Fibroblast of mammary gland (primary cell): ENCODE measurements at places on chromosomes 12 and 14.

GRCh38 chr12:90627180-90627896 is 327.6 kb downstream of the CCER1 start:
- DNase-seq = peak; percentile 80

DNA sequence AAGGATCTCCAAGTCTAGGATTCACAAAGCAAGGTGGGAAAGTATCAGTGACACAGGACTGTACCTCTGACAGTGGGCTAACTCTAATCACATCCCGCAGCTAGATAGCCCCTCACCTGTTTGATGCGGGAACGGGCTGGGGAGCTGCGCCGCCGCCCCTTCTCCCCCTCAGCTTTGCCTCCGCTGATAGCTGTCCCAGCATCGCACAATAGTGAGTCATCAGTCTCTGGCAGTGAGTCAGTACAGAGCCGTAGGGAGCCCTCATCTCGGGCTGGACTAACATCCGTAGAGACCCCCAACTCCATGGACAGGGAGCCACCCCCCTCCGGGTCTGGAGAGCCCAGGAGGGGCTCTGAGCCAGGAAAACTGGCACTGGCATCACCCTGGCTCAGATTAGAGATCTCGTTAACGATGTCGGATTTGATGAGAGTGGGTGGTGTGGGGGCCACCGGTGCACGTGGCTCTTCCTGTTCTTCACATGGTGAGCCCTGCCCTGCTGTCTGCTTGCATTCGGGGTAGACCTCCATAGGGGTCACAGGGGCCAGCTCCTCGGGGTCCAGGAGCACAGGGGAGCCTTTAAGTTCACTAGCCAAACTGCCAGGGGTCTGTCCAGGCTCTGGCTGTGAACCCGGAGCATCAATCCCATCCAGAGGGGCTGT is 10.9 kb downstream of the KMT2D start:
- DNase-seq = peak; percentile 75

- DNase-seq = no peak
Measured at GRCh38 chr14:104927901-104928300, 3.2 kb downstream of the PLD4 start.

GRCh38 chr12:132429946-132430643 is 59.9 kb upstream of the FBRSL1 start:
- no peak for DNase-seq

DNA sequence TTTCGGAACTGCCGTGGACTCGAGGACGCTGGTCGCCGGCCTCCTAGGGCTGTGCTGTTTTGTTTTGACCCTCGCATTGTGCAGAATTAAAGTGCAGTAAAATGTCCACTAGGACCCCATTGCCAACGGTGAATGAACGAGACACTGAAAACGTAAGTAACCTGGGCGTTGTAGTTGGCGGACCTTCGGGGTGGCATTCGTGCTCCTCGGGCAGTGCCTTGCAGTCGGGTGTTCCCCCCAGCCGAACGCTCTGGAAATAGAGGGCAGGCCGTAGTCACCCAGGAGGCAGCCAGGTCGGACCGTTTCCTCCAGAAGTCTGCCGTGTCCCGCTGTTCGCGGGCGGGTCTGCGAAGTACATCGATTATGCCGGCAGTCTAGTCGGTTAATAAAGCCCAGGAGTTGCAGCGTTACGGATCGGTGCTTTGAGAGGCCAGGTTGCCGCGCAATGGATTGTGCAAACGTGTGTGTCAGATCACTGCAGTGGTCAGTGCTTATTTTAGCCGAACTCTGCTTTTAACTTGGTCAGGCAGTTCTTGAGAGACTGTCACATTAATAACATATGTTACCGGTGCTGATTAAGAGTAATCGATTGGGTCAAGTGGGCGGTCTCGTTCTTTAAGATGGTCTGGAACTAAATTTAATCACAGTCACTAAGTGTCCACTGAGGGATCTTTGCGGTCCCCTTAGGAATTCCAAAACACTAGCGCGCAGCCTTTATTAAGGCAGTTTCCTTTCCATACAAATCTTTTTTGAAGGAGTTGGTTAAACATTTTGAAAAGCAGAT is 906 bp downstream of the MARK3 start:
- DNase-seq = peak; percentile 45

- DNase-seq = no peak
Measured at GRCh38 chr14:105198588-105198987, 17.5 kb upstream of the NUDT14 start.

- no peak for DNase-seq
Measured at GRCh38 chr12:99024870-99025269, 379.8 kb downstream of the APAF1 start.

GRCh38 chr12:49794811-49795653 is 33.2 kb downstream of the NCKAP5L start:
- DNase-seq = no peak

DNA sequence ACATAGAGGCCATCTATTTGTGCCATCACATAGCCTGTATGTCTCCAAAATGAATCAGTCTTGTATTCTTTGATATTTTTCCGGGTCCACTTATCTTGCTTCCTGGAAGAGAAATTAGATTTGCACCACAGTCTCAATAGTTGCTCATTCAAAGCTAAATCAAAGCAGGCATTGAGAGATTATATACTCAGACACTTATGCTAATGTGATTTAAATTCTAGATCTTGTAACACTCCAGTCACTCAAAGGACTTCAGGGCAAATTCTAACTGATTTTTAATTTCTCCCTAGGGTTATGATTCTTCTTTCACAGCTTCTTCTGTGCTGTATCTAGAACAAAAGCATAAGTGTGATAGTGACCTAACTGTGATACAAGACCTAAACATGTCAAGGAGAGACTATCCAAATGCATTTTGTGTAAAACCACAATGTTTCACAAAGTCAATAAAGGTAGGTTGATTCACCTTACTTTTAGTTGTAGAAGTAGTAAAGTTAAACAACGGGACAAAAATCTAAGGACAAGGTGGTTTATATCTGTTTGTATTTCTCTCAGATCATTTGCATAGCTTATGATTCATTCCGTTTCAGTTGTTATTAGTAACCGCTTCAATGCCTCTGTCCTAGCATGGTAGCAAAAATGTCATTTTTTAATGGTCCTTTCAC is 26.8 kb downstream of the PLBD1 start:
- DNase-seq = no peak

- no peak for DNase-seq
Measured at GRCh38 chr14:32003585-32003984, 73.5 kb upstream of the ARHGAP5 start.

GRCh38 chr12:98371419-98371818 is 144.0 kb upstream of the TMPO start:
- no peak for DNase-seq

- no peak for DNase-seq
Measured at GRCh38 chr12:52149182-52149641, 42.6 kb downstream of the KRT80 start.

DNA sequence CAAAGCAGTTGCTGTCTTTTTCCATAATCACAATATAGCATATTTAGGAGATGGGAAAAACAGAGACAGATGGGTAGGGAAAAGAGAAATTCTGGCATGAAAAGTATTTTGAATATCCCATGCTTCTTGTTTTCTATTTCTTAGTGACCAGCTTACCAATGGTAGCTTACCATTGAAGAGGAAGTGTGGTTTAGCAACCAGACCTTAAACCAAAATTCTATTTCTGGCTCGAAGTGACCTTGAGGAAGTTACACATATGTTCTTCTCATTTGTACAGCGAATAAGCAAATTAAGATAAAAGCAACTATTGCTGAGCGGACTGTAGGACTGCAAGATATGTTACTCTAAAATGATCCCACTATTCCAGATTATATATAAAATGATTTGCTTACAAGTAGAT is 82.9 kb downstream of the FGD4 start:
- no peak for DNase-seq

- DNase-seq = no peak
Measured at GRCh38 chr14:24839617-24840203, 205.7 kb upstream of the GZMB start.

DNA sequence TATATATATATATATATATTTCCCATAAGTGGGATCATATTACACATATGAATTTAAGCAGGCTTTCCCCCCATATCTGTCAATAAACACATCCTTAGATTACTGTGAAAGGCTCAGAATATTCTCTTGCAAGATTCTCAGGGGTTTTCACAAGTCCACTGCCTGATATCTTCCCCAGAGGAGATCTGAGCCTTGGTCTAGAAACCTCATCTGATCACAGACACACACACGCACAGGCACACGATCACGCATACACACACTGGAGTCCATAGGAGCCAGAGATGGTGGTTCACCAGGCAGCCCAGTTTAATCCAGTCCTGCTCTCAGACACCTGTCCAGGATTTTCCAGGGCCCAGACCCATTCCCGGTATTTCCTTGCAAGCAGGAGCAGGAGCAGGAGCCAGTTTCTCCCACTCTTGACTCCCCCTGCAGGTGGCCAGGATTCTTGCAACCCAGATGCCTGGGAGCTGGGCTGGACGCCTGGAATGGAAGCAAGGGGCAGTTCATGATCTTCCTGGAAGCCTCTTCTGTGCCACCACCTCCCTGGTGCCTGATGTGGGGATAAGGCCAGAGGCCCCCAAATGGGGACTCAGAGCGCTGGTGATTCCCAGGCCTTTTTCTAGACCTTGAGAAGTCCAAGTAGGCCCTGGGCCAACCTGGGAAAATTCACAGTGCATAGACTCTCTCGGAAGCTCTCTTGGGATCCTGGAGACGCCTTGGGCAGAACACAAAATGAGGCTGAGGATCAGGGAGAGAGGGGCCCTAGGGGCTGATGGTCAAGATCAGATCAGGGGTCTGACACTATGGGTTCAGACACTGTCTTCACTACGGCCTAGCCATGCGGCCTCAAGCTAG is 16.5 kb upstream of the KRT78 start:
- DNase-seq = peak; percentile 69

DNA sequence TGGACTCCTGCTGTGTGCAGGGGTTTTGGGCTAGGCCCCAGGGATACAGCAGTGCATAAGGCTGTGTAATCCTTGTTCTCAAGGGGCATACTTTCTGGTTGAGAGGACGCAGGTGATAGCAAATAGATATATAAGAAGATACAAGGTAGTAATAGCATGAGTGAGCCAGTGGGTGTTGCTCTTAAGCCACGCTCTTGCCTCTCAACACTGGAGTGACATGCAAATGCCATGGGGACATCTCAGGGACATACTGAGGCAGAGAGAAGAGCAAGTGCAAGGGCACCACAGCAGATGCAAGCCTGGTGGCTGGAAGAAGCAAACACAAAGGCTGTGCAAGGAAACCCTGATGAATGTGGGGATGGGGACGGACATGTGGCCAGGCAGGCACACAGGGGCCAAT is 223.3 kb downstream of the CHST11 start:
- DNase-seq = no peak

DNA sequence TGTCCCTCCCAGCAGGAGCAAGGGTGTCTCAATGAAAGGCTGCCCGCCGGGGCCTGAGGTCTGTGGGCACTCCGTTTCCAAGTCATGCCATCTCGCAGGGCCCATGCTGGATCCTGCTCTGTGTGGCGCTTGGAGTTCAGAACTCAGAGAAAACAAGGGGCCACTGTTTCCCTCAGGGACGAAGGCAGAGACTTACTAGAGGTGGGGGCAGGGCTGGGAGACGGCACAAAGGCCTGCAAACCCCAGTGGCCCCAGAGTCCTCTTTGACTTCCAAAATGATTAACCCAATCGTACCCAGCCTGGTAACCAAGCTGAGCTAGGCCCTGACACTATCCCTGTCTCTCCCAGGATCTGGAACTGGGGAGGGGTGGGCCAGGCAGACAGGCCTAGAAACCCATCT is 95.8 kb downstream of the ITPK1 start:
- DNase-seq = no peak

GRCh38 chr14:68427550-68427890 is 365.3 kb downstream of the ZFP36L1 start:
- DNase-seq = no peak

DNA sequence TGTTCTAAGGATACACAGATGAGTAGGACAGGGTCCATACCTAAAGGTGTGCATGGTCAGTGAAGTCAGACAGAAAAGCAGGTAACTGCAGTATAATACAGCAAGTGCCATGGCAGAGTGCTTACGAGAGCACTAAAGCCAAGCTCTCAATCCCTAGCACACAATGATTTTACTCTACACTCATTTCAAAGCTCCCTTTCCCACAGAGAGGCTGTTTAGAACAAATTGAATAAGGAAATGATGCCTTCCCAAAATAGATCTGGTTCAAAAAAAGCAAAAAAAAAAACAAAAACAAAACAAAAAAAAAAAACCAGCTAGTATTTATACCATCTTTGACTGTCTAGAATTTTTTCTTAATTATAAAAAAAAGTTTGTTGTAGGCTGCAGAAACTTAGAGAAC is 74.1 kb downstream of the HECTD4 start:
- no peak for DNase-seq

DNA sequence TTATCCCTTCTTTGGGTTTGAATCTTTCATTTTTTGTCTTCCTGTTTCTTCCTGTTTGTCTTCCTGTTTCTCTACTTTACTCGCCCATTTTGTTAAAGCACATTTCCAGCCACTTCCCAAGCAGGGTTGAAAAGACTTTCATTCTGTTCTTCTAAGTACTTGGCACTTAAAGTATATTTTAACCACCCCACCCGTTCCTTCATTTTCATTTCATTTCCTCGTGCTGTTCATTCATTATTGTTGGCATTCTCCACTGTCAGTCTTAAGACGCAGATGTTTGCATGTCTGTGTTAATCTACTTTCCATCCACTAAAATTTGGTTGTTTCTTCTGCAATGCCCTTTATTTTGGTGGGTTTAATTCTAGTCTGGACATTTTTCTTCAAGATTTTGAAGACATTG is 49.0 kb downstream of the SUDS3 start:
- DNase-seq = no peak

GRCh38 chr14:21112255-21112654 is 11.4 kb downstream of the TMEM253 start:
- no peak for DNase-seq

- no peak for DNase-seq
Measured at GRCh38 chr14:93323600-93324174, 9.1 kb downstream of the BTBD7 start.
